BJ (cell line): ENCODE measurements at places on chromosomes 5 and 9.

DNA sequence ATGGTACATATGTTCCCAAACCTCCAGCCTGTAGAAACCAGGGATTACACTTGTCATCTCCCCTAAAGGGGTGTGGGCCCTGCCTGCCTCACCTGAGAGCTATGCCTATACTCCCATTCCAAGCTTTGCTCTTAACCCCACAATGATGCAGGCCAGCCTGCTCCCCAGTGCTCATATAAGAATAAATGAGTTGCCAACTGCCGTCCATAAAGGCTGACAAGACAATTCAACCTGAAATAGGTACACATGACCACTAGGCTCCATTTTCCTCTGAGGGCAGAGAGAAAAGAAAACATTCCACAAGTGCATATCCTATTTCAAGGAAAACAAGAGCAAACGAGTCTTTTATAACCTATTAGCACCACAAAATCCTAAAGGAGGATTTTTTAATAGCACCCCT lies 28.4 kb downstream of the SKP1 start:
- DNase-seq: no peak

DNA sequence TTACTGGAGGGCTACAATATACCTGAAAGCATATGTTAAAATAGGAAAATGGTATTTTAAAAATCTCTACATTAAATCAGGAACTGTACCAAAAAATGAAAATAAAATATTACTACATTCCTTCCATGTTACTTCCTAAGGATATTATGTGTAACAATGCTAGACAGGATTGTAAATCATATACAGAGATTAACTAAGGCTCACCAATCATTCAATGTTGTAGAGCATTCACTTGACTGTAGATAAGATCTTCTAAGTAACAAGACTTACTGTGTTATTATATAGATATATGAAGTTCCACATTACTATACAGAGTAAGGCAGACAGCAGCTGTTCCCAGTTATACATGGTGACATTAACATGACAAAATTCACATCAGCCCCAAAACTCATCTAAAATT lies 1919.1 kb upstream of the CDH9 start:
- DNase-seq: no peak

- DNase-seq: no peak
Measured at GRCh38 chr5:123611406-123611709, 99.4 kb downstream of the CSNK1G3 start.

GRCh38 chr5:34591723-34592122 lies 64.4 kb upstream of the RAI14 start:
- no peak for DNase-seq

DNA sequence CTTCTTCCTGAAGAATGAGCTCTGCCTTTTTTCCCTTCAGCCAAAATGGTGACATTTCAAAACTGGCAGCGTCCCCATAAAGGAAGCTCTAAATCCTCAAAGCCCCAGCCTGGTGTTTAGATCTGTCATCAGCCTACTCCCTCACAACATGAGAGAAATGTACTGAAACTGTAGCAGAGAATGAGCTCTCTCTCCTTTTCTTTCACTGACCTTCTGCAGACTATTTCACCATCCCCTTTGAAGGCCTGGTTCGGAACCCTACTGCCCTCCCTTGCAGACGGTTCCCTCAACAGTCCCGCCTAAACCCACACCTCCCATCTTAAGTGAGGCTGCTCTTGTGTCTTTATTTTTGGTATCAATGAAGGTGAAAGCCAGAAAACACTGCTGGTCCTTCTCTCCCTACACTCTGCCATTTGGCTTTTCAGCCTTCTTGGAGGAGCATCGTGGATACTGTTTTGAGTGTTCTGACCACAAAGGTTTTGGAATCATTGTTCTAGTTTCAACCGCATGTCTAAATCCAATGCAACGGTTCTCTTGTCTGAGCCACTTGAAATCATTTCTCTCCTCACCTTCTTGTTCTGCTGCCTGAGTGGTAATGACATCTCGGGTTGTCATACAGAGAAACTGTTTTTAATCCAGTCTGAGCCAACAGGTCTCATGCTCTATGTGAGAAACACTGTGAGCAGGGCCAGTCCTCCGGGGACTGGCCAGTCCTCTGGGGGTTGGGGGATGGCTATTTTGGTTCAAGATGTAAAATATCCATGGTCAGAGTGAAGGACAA lies 39.0 kb downstream of the ITK start:
- DNase-seq: no peak

DNA sequence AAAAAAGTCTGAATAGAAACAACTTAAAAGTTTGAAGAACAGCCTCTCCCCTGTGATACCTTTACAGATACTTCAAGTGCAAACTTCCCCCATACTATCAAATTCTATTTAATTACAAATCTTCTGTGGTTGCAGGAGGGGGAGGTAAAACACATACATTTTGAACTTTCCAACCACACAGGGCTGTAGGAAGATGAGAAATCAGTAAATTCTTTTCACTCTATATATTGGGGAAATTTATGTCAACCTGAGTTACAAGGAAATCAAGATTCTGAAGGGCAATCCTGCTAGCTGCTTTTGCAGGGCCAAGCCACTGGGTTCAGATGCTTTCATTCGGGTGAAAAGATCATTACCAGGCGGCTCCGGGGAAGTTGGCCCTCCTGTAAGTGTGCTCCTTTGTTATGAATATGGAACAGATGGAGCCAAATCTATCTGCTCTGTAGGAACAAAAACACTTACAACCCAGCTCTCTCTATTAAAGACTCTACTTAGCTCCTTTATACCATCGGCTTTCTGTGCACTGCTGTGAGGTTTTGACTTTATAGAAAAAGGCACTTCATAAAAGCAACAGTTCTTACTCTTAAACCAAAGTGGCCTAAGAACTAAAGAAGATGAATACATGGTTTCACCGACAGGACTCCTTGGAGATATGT lies 269.1 kb downstream of the EFNA5 start:
- no peak for DNase-seq

DNA sequence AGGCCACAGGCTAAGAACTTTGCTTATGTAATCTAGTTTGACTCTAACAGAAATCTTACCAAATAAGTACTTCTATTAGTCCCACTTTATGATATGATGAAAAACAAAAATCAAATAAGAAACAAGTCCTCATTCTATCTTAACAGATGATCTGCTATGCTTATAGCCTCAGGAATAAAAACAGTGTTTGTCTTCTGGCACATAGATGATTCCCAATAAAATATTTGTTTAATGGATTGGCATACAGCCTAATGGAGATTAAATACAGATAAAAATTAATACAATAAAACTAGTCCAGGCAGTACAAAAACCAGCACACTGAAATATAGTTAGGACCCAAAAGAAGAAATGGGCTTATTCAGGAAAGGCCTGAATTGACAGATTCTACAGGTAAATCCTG lies 971.4 kb upstream of the WWC1 start:
- DNase-seq: no peak

DNA sequence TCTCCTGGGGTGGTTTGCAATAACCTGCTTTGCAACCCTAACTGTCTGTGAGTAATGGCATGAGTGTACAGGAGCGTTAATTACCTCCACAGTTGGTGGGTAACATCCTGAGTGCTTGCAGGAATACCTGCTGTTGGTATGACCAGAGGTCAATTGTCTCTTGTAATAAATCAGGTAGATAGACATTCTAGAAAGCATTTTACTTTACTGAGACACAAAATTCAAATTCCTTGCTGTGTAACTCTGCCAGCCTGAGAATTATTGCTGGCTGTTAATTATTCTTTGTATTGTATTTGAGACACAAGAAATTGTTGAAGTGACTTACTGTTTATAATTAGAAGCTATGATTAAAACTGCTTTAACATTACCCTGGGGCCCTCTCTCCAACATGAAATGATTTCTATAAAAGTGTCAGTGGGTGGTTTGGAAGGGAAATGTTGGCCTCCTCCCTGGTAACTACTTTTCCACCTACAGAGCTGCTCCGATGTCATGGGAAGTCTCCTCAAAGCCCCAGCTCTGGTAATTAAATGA lies 150.8 kb upstream of the ADCY2 start:
- no peak for DNase-seq

- DNase-seq: no peak
Measured at GRCh38 chr5:16936989-16937438, 926 bp upstream of the MYO10 start.

DNA sequence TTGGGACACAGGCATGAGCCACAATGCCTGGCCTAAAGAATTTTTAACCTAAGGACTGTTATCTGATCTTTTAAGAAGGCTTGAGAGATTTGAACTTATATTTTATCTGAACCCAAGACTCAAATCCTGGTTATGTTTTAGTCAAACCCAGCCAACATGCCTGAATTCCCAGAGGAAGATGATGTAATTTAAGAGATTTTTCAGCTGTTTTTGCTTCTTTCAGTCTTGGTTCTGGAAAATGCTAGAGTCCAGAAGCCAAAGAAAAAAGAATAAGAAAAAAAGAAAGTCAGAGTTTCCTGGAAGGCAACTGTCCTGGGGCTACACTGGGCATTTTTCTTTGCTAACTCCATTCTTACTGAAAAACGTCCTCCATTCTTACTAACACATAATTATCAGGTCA lies 85.8 kb downstream of the SNX18 start:
- DNase-seq: no peak
